Stimulated activated CD4-positive, alpha-beta T cell treated with anti-CD3 and anti-CD28 coated beads, Interleukin-4, amount 100 ng/mL, for 24 hours (primary cell): ENCODE measurements at places on chromosomes 16 and 17.

- no peak for DNase-seq
Measured at GRCh38 chr16:49597796-49598195, 224.2 kb downstream of the C16orf78 start.

DNA sequence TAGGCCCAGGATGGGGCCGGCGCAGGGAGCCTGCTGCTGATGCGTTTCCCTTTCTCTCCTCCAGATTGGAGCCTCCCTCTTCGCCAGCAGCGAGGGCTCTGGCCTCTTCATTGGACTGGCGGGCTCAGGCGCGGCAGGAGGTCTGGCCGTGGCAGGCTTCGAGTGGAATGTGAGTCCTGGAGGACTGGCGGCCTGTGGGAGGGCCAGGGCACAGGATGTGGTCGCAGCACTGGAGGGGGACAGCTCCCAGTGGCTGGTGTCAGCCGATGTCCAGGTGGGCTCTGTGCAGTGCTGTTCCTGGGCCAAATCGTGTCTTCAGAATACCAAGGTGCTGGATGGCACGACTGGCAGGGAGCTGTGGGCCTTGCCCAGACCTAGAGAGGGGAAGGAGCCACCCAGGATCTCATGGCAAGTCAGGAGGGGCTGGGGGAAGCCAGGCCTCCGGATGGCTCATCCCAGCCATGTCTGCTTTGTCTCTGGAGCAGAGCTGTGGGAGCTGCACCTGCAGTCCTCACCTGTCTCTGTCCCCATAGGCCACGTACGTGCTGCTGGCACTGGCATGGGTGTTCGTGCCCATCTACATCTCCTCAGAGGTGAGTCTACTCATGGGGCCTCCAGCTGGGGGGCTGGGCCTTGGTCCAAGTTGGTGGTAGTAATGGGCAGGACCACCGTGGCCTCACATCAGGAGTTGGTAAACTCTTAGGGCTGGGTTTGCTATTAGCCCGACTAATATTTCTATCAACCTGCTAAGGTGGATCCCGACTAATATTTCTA, 7.3 kb downstream of the SLC5A10 start:
- DNase-seq: no peak

- no peak for DNase-seq
Measured at GRCh38 chr17:74239172-74239571, 25.8 kb downstream of the TTYH2 start.

GRCh38 chr16:21600031-21600773, 825 bp downstream of the METTL9 start:
- DNase-seq: peak; percentile 22

GRCh38 chr17:73723317-73723716, 79.1 kb upstream of the SDK2 start:
- DNase-seq: no peak

DNA sequence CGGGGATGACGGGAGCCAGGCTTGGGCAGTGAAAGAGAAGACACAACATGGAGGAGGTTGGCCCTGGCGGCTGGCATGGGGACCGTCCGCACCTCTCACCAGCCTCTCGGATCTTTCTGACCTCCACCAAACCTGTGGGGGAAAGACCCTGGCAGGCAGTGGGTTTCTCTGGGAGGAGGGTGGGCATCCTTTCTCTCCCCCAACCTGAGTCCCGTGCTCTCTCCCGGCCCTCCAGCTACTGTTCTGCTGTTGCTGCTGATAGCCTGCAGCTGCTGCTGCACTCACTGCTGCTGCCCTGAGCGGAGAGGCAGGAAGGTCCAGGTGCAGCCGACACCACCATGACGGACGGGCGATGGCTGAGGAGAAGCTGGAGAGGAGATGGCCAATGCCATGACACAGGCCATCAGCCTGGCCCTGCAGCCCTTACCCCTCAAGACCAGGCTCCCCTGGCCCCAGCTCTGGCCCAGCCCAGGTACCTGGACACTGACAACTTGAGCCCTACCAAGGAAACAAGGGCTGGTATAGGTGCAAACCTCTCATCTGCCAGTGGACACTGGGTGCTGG, 7.4 kb downstream of the SMIM5 start:
- DNase-seq: no peak

DNA sequence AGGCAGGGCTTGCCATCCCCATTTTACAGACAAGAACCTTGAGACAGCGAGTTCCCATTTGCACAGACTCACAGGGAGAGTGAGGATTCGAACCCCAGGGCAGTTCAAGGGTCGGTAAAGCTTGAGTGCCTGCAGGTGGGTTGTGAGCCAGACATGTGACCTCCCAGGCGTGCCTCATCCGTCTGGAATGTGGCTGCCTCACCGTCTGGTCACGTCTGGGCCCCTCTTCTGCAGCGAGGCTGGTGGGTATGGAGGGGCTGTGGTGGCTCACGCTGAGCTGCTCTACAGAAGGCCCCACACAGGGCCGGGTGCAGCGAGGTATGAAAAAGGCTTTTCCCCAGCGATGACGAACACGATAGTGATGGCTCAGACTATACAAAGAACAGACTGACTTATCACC, 35.8 kb upstream of the LHX1 start:
- no peak for DNase-seq

DNA sequence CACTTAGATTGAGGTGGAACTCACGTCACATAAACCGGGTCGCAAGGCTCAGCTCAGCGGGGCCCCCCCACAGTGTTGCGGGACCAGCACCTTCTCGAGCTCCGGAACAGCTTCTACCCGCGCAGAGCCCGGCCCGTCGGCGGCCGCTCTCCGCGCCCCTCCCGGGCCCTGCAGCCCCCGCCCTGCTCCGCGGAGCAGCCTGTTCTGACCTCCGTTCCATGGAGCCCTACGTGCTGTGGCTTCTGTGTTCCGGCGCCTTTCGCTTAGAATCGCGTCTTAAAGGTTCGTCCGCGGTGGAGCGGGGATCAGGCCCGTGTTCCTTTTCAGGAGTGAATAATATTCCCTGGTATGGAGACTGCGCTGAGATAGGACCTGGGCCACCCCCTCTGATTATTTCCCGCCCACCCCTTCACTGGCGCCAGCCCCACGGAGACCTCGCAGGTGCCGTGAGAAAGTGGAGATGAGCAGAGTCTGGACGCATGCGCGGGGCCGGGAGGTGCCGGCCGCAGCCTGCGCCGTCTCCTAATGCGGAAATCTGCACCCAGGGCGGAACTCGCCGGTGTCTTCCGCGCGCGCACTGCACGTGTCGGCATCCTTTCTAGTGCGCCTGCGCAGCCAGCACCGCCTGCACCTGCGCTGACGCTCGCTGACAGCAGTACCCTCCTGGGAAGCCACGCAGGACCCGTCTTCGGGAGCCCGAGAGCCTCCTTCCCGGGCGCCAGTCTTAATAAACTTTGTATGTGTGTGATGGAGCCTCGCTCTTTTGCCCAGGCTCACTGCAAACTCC, 30.9 kb downstream of the ZNF778 start:
- DNase-seq: no peak

DNA sequence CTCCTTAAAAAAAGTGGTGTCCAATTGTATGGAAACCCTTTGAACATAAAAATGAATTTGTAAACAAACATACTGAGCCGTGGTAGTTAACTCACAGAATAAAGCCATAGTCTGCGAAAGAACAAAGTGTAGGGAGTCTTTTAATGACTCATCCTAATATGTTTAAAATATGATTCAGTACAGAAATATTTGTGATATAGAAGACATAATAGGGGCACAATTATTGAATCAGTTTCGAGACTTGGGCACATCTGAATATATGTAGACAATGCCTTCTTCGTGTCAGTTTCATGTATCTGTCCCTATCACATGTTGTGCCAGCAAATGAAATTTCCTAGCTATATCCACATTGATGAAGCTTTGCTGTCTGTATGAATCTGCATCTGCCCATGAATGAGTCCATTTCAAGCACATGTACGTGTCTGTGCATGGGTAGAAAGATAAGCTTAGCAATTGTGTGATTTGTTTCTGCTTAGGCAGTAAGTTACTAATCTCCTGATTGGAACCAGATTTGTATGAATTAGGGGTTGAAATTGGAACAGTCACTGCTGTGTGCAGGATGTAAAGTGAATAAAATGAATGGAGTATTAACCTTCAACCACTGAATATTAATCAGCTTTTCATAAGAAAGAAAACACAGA, 112.5 kb upstream of the SOX9 start:
- DNase-seq: no peak

- DNase-seq: no peak
Measured at GRCh38 chr16:87051526-87052320, 265.5 kb downstream of the C16orf95 start.

DNA sequence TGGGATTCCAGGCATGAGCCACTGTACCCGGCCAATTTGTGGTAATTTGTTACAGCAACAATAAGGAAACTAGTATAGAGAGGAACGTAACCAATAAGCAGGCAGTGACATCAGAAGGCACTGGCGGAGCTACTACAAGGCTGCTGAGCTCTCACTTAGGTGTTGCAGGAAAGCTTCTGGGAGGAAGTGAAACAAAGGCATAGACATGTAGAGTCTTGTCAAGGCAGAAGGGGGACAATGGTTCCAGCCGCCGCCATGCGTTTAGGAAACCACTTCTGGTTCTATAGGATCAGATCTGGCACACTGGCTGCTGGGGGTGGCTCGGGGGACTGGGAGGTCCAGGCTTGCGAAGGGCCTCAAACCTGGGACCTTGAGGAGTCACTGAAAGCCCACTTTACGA, 9.4 kb upstream of the CPSF4L start:
- no peak for DNase-seq

DNA sequence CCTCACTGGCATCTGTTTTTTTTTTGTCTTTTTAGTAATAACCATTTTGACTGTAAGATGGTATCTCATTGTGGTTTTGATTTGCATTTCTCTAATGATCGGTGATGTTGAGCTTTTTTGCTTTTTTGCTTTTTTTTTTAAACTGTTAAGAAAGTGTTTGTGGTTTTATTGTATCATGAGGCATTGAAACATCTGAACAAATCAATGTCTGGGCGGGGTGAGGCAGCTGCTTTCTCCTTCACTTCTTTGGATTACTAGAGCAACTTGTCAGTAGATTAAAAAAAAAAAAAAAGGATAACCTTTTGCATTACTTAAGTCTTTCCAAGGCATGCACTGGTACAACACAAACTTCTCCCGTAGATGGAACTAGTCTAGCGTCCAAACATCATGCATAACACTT, 191.7 kb downstream of the CEP112 start:
- DNase-seq: no peak
